ENCODE measurements at places on chromosomes 6 and 20. TPM values are rescaled to one million over a fixed set of nuclear protein-coding genes. Genes with fewer than 3 reads are reported as not detected.

DNA sequence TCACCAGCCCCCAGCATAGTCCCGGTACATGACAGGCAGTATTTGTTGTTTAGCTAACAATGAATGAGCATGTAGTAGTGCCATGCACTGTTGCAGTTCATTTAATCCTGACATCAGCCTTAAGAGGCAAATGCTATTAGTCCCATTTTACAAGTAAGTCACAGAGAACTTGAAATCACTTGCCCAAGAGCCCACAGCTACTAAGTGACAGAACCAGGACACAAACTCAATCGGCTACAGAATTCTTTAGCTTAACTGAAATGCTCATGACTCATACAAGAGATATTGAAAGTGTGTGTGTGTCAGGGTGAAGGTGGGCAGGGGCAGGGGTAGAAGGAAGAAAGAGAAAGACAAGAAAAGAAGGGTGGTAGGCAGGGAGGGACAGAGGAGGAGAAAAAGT lies 52.7 kb downstream of the UNC5CL start:
- DNase-seq, result no peak

- DNase-seq, result no peak
Observed at GRCh38 chr6:166850677-166851076, 105.7 kb downstream of the RNASET2 start.

ME1 gene
- 0.32 TPM for total RNA-seq

- DNase-seq, result no peak
Observed at GRCh38 chr20:58749098-58749769, 56.6 kb downstream of the NPEPL1 start.

ZBP1 gene
- 0.70 TPM for total RNA-seq

- no peak for DNase-seq
Observed at GRCh38 chr20:60395991-60396390, 437.8 kb downstream of the CDH26 start.

GRCh38 chr6:93498713-93499112 lies 79.4 kb upstream of the EPHA7 start:
- no peak for DNase-seq

CD2AP gene
- 29.3 TPM for total RNA-seq

GRCh38 chr20:14232650-14233049 lies 104.8 kb downstream of the FLRT3 start:
- DNase-seq, result no peak

GRCh38 chr6:288866-289265 lies 3.4 kb upstream of the DUSP22 start:
- DNase-seq, result no peak

COQ3 gene
- total RNA-seq, result 7.0 TPM

- DNase-seq, result no peak
Observed at GRCh38 chr6:13013681-13014503, 297.3 kb downstream of the PHACTR1 start.

DNA sequence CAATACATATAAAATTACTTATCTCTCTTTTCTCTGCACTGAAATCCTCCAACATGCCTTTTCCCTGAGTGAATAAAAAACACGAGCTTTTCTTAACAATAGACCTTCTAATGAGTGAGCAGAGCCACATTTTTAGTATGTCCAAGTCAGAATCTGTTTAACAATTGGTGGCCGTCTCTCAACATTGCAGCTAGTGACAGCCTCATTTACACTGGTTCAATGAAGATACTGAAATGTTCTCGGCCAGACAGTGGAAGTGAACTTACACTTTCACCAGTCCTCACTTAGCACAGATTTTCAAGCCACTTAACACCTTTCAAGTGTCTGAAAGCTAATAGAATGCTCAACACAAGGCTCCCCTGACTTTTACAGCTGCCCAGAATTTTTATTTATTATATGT lies 767.1 kb downstream of the KIF16B start:
- no peak for DNase-seq

LY6G5B gene
- total RNA-seq, result 21.3 TPM

SNAP91 gene
- not detected for total RNA-seq

- no peak for DNase-seq
Observed at GRCh38 chr20:25989196-25989595, 292.5 kb upstream of the ZNF337 start.

- no peak for DNase-seq
Observed at GRCh38 chr6:104186831-104187230, 672.9 kb downstream of the HACE1 start.

DNA sequence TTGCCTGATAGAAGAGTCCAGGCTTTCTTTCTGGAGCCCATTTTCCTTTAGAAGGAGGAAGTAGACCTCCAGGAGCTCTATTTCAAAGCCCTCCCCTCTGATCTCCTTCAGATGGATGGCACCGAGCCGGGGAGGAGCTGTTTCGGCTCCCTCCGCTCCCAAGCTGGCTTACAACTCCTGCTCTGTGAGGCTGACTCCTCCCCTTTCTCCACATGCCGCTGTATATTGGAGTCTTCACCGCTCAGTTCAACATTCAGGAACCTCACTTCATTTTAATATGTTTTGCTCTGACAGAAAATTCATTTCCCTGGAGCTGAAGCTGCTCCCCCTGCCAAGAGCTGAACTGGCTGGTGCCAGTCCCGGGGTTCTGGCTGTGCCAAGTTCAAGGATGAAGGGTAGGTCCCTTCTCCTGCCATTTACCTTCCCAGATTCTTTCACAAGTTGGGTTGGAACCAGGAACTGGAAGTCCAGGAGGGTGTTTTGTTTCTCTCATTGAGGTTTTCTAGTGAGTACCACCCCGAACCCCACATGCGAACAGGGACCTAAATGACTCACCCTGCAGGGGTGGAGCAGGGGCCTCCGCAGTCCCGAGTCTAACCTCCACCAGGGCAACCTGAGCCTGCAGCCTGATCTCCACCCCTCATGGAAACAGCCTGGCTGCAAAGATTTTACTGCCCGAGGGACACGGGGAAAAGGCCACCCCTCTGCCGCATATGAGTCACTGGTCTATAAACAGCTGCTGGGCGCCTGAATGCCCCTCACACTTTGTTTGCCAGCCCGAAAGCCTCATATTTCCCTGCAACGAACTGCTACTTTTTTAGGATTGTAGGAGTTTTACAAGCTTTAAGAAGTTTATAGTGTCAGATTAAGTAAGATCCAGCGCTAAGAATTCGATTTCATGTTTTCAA lies 68.6 kb upstream of the FOXA2 start:
- DNase-seq, result no peak

DNA sequence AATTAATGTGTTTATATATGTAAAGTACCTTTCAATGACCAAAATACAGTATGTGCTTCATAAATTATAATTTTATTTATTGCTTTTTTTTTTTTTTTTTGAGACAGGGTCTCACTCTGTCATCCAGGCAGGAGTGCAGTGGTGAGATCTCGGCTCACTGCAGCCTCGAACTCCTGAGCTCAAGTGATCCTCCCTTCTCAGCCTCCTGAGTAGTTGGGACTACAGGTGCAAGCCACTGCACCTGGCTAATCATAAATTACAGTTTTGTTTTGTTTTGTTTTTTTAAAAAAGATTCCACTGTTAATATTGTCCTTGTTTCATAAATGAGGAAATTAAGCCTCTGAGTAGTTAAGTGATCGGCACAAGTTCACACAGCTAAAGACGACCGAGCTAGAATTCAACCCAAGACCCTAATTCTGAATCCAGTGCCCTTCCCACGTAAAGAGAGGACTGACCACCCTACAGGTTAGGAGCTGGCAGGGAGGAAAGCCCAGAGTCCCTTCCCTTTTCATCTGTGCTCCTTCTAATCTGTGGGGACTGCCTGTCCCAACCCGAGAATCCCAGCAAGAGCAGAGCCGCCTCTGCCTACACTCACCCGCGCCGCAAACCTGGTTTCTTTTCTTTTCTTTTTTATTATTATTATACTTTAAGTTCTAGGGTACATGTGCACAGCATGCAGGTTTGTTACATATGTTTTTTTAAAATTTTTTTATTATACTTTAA lies 8.5 kb upstream of the GDF5 start:
- DNase-seq, result no peak

KCNG1 gene
- total RNA-seq, result 4.0 TPM

PARD6B gene
- total RNA-seq, result 4.3 TPM

TUBB2B gene
- total RNA-seq, result 0.35 TPM

DNA sequence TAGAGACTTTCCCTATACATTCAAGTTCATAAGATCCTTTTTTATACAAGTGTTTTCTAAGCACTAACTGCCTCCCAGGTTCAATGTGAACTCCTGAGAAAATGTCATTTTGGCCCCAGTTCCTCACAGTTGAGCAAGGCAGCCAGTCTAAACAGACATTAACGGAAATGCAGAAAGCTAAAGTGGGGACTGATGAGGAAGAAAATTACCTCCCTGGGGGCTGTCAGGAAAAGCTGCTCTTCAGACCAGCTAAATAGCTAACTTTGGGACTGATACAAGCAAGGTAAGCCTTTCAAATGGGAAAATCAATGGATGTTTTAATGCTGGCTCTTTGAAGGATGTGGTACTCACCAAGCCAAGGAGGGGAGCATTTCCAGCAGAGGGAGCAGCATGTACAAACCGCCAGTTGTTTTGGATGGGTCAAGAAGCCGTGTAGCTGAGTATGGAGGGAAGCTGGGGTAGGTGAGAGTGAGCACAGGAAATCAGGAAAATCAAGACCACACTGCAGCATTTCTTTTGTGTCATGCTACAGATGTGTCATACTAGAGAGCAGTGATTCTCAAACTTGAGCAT lies 180.8 kb upstream of the CHD6 start:
- no peak for DNase-seq

ULBP1 gene
- 9.4 TPM for total RNA-seq

- DNase-seq, result peak; percentile 17
Observed at GRCh38 chr6:14110001-14110818, 7.4 kb upstream of the CD83 start.

CD109 gene
- 21.6 TPM for total RNA-seq

GRCh38 chr20:3248167-3248992 lies 9.4 kb upstream of the SLC4A11 start:
- peak; percentile 25 for DNase-seq

DNA sequence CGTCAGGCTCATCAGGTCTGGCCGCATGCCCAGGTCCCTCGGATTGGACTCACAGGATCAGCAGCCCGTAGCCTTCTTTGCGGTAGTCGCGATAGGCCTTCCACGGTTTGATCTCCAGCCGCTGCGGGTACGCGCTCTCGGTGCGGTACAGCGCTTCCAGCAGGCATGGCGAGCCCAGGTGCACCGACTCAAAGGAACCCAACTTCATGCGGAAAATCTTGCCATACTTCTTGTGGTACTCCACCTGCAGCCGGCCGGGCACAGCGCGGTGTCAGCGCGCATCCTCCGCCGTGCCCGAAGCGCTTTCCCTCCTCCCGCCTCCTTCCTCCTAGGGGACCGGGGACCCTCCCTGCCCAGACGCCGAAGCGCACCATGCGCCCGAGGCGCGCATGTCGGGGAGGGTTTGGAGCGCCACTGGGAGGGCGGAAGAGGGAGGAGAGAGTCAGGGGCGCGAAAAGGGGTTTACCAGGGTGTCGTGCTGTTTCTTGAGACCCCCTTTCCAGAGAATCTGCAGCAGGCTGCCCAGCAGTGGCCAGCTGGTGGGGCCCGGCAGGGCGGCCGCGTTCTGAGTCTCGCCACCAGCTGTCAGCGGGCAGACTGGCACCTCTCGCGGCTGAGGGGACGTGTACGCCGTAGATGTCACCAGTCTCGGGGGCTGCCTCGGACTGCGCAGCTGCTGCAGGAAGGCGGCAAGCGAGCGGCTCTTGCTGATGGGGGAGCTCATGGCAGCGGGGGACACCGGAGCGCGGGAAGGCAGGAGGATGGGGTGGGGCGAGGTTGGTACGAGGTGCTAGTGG lies 732 bp downstream of the CYP24A1 start:
- peak; percentile 6 for DNase-seq

BANF2 gene
- total RNA-seq, result not detected

- DNase-seq, result no peak
Observed at GRCh38 chr6:115551527-115551926, 509.2 kb downstream of the FRK start.

BTN3A1 gene
- 57.3 TPM for total RNA-seq

PTGIS gene
- total RNA-seq, result 6.3 TPM
